ENCODE measurements at places on chromosomes 16 and 17.

DNA sequence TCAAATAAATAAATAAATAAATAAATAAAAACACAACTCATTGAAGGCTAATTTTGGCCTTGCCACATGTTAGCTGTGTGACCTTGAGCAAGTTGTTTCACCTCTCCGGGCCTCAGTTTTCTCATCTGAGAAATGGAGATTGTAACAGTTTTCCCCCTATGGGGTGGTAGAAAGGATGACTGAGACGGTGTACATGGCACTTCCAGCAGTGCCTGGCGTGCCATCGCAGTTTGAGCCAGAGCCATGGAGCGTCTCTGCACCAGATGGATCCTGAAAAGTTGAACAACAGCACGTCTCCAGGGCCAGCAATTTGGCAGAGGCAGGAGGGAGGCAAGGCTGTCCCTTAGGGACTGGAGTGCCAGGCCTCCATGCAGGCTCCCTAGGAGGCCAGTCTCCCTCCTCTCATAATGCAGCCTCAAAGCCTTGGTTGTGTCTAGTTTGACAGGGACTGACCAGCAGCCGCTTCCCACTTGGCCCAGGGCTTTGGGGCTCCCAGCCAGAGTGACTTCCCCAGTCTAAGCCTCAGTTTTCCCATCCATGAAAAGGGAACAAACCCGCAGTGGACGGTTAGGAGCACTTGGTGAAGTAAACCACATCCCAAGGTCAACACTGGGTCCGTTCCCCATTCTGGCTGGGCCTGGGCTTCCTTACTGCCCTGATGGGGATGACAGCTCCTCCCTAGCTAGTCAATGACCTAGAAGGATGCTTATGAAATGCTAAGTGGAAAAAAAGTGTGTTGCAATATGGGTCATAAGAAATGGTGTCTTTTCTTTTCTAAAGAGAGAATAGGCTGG, 19.3 kb downstream of the SOCS1 start:
- no peak for DNase-seq

DNA sequence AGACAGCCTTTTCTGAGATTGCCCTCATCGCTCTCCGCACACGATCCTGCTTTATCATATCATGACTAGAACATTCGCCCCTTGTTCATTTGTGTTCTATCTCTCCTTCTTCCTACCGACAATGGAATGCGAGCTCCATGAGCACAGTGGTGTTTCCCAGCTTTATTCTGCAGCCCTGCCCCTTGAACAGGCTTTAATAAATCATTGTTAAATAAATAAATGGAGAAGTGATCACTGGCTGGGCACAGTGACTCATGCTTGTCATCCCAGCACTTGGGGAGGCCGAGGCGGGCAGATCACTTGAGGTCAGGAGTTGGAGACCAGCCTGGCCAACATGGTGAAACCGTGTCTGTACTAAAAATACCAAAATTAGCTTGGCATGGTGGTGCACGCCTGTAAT, 1063.3 kb upstream of the EEF2KMT start:
- DNase-seq = no peak

DNA sequence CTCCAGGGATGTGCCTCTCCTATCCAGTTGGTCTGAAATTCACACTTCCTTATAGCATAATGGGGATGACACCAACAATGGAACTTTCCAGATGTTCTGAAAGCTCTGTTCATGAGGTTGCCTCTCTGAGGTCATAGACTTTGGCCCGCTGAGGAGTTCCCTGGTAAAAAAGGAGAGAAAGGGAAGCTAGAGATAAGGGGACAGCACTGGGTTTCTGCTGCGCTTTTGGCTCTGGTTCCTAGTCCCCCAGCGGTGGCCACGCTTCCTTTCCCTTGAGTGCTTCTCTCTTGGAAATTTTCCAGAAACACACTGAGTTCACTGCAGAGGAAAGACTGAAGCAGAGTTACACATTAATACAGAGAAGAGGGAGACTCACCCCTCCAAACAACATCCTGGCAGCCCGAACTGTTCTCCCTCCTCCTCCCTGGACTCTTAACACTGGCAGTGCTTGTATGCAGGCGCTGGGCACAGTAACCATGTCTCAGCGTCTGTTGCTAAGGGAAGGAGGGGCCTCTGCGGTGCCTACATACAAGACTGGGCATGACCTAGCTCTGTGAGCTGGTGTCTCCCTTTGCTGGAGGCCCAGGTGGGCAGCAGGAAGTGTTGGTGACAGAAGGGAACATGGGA, at the start of gene DNAH3:
Gene DNAH3 (minus strand): TSS at position 472 of the 627 bp plus-strand sequence. CDS start 527 bp downstream, outside the sequence.
- DNase-seq = no peak

- no peak for DNase-seq
Observed at GRCh38 chr17:81511804-81512561, 616 bp downstream of the ACTG1 start.

DNA sequence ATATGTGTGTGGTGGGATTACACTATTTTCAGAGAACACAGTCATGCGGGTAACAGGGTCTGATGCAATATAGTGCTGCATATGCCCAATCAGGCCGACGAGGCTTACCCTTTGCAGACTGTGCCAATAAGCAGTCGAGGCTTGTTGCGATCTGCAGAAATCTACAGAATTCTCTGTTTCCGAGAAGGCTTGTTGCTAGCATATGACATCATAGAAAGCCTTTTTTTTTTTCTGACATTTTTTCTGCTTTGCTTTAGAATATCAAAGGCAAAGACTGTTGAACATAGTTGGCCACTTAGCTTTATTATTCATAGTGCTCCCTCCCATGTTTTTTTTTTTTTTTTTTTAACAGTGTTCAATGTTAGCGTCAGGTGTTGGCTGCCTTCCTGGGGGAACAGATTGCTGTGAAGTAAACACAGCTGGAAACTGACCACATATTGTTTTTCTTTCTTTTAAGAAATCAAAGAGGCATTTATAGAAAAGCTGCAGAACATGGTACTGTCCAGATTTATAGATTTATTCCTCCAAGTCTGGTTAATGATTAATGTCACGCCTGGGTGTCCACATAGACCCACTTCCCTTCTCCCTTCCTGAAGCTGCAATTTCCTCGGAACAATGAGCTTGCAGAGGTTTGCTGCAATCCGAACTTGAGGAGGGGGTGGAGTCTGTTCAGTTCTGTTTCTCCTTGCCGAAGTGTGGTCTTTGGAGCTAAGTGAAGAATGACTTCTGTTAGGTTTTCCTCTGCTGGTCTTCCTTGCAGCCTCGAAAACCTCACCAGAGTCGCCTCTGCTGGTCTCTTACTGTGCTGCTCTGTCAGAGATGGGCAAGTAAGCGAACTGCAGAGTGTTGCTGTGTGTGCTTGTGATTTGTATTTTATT, 87.3 kb downstream of the MAP2K6 start:
- DNase-seq = no peak

GRCh38 chr16:30007378-30007895, 3.4 kb downstream of the DOC2A start:
- DNase-seq = no peak

- no peak for DNase-seq
Observed at GRCh38 chr17:45302649-45303173, 14.1 kb downstream of the MAP3K14 start.

- DNase-seq = no peak
Observed at GRCh38 chr17:76911299-76912017, 43.3 kb downstream of the MGAT5B start.

GRCh38 chr16:89602273-89602951, 11.0 kb upstream of the DPEP1 start:
- DNase-seq = peak; percentile 45

Measured in CD4-positive, alpha-beta T cell treated with Interleukin-10 for 1 hour (primary cell).